ENCODE measurements at places on chromosomes 11 and 22. TPM values are rescaled to one million over a fixed set of nuclear protein-coding genes. Genes with fewer than 3 reads are reported as not detected.

GRCh38 chr11:37442576-37442975 is 844.5 kb upstream of the RAG2 start:
- no peak for DNase-seq

DNA sequence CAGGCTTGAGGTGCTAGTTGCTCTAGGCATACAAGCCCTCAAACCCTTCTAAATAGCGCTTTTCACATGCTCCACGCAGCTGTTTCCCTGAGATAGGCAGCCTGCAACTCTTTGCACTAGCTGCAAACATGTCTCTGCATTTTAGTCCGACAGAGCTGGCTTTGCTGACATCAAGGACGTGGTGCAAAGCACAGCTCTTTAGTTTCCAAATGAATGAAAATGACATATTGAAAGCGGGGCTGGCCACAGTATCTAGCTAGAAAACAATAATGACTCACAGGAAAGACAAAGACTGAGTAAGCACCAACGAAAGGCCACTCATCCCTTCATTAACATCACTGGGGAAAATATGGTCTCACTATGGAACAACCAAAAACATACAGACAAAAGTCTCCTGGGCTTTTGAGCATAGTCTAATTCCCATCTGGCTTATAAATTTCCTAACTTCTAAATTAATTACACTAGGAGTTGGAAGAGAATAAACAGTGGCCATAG is 15.3 kb upstream of the ZC3H12C start:
- DNase-seq = no peak

DNA sequence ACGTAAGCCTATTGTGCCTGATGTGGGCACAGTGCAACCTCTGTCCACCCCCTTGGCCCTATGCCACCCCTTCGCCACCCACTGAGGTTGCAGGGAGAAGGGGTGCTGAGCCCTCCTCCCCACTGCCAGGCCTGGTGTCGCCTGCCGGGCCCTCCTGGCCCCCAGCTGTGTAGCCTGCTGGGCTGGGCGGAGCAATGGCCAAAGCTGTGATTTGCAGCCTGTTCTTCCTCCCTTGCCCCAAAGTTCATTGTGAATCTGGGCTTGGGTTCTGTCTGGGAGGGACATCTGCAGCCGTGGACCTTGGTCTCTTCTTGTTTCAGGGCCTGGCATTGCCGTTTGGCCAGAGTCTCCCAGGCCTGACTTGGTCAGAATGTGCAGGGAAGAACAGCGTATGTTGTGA is 121.9 kb downstream of the PKNOX2 start:
- DNase-seq = no peak

DNA sequence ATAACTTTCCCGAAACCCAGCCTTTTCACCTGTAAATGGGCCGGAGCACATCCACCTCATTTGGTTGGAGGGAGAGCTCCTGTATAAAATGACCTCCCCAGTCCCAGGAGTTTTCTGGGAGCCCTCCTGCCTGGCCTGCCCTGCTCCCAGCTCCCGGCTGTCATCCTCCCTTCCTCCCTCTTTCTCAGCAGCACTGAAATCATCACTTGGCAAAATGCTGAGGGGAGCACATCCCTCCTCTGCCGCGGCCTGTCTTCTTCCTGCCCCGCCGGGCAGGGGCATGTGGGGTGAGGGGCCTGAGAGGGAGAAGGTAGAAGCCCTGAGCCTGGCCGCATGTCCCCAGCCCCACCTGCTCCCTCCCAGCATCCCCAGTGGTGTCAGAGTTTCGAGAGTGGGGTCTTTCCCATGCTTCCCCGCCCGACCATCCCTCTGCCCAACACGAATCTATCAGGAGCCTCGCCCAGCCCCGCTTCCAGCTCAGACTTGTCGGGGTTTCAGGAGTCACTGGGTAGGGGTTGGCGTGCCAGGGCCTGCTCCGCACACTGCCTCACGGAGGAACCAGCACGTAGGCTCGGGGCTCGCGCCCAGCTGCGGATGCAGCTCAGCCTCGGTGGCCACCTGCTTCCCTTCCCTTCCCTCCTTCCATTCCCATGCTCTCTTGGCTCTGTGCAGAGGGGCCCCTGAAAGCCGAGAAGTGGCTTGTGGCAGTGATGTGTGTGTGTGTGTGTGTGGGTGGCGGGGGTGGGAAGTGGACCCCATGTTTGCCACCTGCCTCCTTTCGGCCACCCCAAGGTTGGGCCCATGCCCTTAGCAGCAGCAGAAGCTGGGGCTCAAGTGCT is 37.1 kb downstream of the NECTIN1 start:
- DNase-seq = no peak

DNA sequence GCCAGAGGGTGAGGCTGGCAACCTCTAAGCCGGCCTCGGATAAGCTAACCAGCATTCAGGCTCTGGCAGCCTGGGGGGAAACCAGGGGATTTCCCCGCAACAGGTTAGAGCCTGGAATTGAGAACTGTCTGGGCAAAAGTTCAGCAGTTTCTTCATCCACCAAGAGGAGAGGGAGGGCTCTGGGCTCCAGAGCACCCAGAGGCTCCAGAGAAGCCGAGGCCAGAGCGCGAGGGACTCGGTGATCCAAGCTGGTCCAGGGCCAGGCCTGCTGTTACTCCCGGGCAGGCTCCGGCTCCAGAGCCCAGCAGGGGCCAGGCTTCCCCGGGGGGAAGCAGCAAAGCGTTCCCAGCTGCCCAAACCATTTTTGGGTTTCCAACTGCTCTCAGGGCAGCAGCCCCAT is 13.3 kb upstream of the SH3BP1 start:
- peak; percentile 68 for DNase-seq

- no peak for DNase-seq
These were observed 6.6 kb upstream of the FXYD6 start for GRCh38 chr11:117883063-117883462.

- DNase-seq = peak; percentile 41
These were observed 826 bp upstream of the EEF1G start for GRCh38 chr11:62574363-62575071.

DNA sequence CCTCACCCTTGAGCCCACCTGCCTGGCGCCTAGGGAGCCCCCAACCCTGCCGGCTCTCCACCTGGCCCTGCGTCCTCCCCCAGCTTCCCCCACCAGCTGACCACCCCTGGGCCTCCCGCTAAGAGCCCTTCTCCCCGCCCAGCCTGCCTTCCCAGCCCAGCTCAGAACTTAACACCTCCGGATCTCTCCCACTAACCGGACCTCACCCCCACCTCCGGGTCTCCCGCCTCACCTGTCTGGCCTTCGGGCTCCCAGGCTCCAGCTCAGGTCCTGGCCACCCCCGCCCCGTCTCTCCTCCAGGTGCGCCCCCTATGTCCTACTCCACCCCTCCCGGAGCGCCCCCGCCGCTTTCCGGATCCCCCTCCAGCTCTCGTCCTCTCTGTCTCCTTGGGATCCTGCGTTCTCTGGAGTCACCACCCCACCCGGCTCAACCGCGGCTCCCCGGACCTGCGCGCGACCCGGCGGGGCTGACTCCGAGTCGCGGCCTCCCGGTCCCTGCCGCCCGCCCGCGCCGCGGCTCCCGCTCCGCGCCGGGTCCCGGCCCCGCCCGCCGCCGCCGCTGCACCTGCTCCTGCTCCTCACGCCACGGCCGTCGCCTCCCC is at the start of gene KCNJ11:
Gene KCNJ11 (minus strand): TSS at position 51 of the 602 bp plus-strand sequence. CDS start 568 bp downstream, outside the sequence.
- DNase-seq = no peak

Gene CSF2RB
- 1.2 TPM for total RNA-seq

Gene C22orf42
- total RNA-seq = not detected

Gene ARHGEF17
- total RNA-seq = 32.0 TPM

Gene WT1
- total RNA-seq = not detected

Gene TMEM25
- total RNA-seq = 24.6 TPM

Gene MUC2
- total RNA-seq = 439 TPM

Gene SAA4
- not detected for total RNA-seq
